Mammary epithelial cell (primary cell): ENCODE measurements at places on chromosomes 2 and 18.

- no peak for DNase-seq
Observed at GRCh38 chr18:5132987-5133386, 64.1 kb downstream of the AKAIN1 start.

GRCh38 chr2:205996161-205996560 lies 89.8 kb downstream of the INO80D start:
- DNase-seq, result no peak

DNA sequence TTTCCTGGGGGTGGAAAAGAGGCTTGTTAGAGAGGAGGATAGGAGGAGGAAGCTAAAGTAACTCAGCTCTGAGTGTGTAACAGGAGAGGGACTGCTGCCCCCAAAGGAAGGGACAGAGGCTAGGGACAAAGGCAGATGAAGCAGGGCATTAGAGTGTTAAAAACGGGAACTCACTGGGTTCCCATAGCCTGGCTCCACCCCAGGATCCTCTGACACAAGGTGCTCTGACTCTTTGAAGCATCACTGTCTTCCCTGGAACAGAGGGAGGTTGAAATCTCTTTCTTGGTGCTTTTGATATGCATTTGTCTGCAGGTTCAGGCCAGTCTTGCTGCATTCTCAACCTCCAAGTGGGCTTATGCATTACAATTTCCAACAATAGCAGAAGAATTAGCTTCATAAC lies 22.9 kb downstream of the IL36A start:
- no peak for DNase-seq

DNA sequence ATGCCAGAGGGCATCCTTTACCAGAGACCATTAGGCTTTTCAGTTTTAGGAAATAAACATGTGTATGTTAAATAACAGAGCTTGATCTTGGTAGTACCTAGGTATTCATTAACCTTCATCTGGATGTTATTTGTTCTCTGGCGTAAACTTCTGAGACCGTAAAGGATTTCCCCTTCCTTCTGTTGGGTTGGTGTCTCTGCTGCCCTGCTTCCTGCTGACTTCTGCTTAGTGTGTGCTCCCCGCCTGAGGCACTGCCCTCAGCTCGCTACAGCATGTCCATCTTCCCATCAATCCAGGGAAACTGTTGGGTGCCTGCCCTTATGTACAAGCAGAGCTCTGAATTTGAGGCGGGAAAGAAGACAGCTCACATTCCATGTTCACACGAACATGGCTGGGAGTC lies 177.9 kb downstream of the TPGS2 start:
- no peak for DNase-seq

DNA sequence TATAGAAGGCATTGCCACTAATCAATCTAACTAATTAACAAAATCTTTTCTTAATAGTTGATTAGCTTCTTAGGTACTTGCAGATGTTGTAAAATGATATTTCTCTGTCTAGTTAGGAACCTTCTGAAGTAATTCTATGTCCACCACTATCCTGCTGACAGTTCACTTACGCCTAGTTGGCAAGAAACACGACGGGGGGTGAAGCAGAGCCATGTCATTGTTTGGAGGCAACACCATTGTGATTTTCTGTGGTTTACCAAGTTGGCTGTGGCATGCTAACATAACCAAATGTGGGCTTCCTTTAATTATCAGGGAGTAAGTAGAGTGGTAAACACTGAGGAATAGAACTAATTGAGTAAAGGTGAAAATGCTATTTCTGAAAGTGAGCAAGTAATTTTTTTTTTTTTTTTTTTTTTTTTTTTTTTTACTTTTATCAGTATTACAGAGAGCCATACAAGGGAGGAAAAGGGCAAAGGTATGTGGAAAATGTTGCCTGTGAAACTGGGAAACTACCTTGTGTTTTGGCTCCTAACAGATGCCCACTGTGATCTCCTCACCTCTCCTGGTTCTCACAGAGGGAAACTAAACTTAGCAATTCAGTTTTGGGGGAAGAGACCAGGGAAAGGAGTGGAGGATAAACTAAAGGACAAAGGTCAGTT lies 126.8 kb downstream of the MEIS1 start:
- DNase-seq, result no peak

GRCh38 chr2:128467321-128467969 lies 148.8 kb upstream of the HS6ST1 start:
- DNase-seq, result no peak

DNA sequence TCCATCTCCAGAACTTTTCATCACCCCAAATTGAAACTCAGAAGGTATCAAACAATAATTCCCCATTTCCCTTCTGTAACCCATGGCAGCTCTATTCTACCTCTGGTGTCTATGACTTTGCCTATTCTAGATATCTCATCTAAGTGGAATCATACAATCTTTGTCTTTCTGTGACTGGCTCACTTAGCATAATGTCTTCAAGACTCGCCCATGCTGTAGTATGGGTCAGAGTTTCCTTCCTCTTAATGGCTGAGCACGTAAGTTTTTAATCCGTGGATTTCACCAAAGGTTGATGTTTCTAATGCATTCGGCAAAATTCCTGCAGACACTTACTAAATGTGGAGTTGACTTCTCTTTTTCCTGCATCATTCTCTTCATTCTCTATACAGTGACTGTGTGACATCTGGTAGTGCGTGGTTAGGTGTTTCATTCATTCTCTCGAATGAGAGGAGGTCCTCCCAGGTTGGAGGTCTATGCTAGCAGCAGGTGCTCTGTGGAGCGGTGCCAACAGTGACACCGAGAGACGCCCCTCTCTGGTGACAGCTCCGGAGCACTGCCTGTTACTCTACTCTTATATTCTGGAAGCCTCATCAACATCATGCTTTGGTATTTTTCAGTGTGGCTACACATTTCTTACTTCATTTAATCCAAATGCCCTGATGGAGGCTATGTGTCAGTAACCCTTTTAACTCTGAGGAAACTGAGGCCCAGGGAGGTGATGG lies 50.1 kb downstream of the ATOH8 start:
- no peak for DNase-seq

- no peak for DNase-seq
Observed at GRCh38 chr2:159444754-159445153, 158.3 kb upstream of the WDSUB1 start.

- no peak for DNase-seq
Observed at GRCh38 chr2:128457006-128457604, 138.4 kb upstream of the HS6ST1 start.

DNA sequence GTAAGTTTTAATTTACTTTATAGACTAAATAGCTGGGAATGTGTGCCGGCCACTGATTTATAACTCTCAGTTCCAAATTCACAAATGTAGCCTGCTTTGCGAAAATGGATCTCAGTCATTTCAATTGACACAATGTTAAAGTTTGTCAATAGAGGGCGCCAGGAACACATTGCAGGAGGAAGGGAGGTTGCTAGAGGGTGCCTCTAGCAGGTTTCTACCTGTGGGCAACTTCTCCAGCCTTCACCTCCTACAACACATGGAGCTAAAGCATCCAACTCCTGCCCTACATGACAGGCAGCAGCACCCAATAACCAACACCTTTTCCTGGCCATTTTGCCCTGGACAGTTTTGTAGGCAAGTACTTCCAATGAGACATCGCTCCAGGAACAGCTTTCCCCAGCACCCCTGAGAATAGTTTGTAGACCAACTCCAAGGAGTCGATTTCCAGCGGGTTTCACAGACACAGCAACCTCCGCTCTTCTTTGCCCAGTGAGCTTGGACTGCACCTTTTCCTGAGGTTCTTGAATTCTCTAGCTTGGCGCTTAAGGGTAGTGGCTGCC lies 784.8 kb upstream of the CDH2 start:
- DNase-seq, result peak; percentile 36

GRCh38 chr2:26650713-26651469 lies 9.7 kb upstream of the CIB4 start:
- DNase-seq, result no peak

GRCh38 chr18:61901323-61901986 lies 8.6 kb upstream of the RNF152 start:
- DNase-seq, result peak; percentile 60

DNA sequence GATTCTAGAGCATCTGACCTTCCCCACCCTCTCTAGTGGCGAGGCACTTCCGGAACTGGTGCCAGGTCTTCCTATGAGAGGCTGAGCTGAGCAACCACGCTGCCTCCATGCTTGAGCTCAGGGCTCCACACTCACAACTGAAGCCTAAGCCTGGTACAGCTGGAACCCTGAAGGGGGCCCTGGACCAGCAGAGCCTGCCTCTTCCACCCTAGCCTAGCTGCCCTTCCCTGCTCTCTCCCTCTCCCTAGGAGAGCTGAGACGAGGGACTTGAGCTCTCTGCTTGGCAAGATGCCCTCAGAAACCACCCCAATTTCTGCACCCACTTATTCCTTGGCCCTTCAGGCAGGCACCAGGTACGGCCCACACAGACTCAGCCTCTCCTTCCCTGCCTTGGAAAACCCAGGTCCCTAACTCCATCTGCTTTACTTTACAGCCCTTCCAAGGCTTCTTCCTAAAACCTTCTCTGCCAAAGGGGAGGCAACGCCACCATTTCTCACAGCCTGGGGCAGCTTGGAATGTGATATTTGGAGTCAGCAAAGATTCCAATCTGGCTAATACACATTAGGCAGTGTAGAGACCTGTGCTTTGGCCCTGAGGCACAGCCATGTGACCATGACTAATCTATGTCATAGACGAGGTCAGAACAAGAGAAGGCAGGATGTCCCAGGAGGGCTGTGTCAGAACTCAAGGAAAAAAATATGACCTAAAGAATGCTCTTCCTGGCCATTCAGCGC lies 18.8 kb downstream of the COX7A2L start:
- DNase-seq, result peak; percentile 78

DNA sequence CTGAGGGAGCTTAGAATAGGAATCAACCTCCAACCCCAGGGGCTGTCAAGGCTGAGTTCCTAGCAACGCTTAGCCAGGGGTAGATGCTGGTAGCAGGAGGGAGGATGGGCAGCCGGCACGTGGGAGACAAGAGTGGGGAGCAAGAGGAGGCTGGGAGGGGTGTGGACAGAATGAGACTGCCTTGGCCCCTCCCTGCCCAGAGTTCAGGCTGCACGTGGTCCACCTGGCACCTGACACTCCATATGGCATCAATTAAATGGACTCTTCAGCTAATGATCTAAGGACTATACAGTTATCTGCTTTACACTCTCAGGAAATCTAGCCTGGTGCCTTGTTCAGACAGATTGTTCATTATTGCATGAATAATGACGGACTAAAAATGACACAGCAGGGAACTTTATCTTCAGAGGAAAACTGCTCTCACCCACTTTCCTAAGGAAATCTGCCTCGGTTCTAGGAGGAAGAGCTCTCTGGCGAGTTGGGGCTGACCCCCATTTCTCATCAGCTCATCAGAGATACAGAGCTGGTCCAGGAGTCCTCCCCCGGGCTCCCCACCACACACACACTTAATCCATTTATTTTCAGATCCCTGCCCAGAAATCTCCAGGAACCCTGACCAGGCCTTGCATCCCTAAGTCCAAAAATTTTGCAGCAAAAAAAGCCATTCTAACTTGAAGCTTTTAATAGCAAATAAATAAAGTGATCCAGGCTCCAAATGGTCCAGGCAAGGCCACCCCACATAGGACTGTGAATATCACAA lies 102.1 kb upstream of the CDC42EP3 start:
- no peak for DNase-seq

DNA sequence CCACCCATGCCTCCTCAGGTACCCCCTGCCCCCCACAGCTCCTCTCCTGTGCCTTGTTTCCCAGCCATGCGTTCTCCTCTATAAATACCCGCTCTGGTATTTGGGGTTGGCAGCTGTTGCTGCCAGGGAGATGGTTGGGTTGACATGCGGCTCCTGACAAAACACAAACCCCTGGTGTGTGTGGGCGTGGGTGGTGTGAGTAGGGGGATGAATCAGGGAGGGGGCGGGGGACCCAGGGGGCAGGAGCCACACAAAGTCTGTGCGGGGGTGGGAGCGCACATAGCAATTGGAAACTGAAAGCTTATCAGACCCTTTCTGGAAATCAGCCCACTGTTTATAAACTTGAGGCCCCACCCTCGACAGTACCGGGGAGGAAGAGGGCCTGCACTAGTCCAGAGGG lies 803 bp upstream of the DES start:
- DNase-seq, result no peak

- DNase-seq, result no peak
Observed at GRCh38 chr2:143139835-143140393, 10.7 kb downstream of the ARHGAP15 start.

DNA sequence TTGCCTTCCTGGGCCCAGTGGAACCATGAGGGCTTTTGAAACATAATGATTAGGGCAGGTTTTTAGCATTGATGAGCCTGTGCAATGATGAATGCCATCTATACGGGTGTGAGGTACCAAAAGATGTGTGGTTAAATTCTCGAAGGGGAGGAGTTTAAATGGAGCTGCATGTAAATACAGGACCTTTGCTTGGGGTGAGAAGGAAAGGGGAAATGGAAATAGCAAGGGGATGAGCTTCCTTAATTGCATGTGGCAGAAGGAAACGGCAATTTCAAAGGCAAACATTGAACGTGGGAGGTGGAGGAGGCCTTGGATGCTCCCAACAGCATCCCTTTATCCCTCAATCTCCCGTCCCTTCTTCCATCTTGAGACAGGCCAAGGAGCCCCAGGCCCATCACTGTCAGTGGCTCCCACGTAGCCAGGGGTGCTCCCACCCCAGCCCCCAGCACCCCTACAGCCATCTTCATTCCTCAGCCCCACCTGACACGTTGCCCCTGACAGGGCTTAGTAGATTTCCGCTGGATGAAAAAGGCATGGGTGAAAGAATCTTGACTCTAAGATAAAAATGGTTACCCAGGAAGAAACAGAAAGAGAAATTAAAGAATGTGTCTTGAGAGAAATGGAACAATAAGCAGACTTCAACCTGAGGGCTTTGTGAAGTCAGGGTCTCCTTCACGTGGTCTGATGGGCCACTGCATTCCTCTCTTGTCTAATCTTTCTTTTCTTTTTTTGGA lies 32.5 kb downstream of the INPP5D start:
- no peak for DNase-seq

GRCh38 chr2:196481324-196481697 lies 158.2 kb upstream of the CCDC150 start:
- peak; percentile 19 for DNase-seq

DNA sequence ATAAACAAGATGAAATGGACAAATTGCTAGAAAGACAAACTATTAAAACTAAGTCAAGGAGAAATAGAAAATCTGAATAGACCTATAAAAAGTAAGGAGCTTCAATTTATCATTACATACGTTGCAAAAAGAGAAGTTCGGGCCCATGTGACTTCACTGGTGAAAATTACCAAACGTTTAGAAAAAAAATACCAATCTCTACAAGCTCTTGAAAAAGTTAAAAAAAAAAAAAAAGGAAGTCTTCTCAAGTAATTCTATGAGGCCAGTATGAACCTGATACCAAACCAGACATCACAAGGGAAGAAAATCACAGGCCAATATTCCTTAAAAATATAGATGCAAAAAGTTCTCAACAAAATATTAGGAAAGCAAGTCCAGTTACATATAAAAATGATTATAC lies 20.2 kb upstream of the ACVR2A start:
- no peak for DNase-seq

GRCh38 chr2:65820454-65820853 lies 388.1 kb upstream of the SPRED2 start:
- no peak for DNase-seq

DNA sequence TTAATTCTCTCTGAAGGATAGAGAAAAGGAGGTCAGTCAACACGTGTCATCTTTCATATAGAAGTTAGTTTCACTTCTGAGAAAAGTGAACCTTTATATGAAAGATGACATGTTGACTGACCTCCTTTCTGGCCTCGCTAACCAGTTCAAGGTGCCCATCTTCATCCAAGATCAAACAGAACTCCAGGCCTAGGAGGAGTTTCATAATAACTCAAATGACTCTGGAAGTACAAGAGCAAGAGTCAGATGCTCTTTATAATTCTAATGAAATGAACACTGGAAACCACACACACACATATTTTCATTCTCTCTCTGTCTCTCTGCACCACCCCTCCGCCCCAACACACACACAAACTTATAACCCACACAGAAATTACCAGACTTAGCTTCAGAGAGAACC lies 16.3 kb downstream of the ANKRD44 start:
- no peak for DNase-seq

- DNase-seq, result no peak
Observed at GRCh38 chr18:61797696-61798590, 94.9 kb downstream of the RNF152 start.
